ENCODE measurements at places on chromosomes 16 and 17. TPM values are rescaled to one million over a fixed set of nuclear protein-coding genes. Genes with fewer than 3 reads are reported as not detected.

ABAT gene
- 0.61 TPM for total RNA-seq

SKAP1 gene
- total RNA-seq = 0.18 TPM

HS3ST3A1 gene
- 0.13 TPM for total RNA-seq

GAST gene
- not detected for total RNA-seq

PRSS33 gene
- total RNA-seq = not detected

MMP2 gene
- total RNA-seq = 13.6 TPM

HASPIN gene
- 15.3 TPM for total RNA-seq

ACSM2A gene
- total RNA-seq = not detected

ATP2A3 gene
- total RNA-seq = 5.3 TPM

PRR35 gene
- total RNA-seq = 0.18 TPM

INCA1 gene
- total RNA-seq = 1.3 TPM

DUXB gene
- not detected for total RNA-seq

SLC22A31 gene
- total RNA-seq = 1.3 TPM

NMRAL1 gene
- 48.1 TPM for total RNA-seq

MPDU1 gene
- 120 TPM for total RNA-seq

KRT15 gene
- total RNA-seq = 2.8 TPM

DYNLRB2 gene
- total RNA-seq = 0.29 TPM

DNAAF1 gene
- 0.20 TPM for total RNA-seq

CACNG3 gene
- total RNA-seq = not detected

ITGAD gene
- not detected for total RNA-seq

SLC47A1 gene
- total RNA-seq = 23.1 TPM

TP53TG3B gene
- total RNA-seq = 0.26 TPM

CCL13 gene
- total RNA-seq = not detected

WWOX gene
- 11.9 TPM for total RNA-seq

PIPOX gene
- 0.15 TPM for total RNA-seq

SCGB1C2 gene
- not detected for total RNA-seq

CMTM1 gene
- total RNA-seq = 0.79 TPM

CTRB1 gene
- not detected for total RNA-seq

GPR139 gene
- not detected for total RNA-seq

TPSD1 gene
- total RNA-seq = not detected

RPL26 gene
- 3,939 TPM for total RNA-seq

FOXL1 gene
- total RNA-seq = 1.7 TPM

COL1A1 gene
- 11.3 TPM for total RNA-seq

TBC1D3I gene
- total RNA-seq = 0.27 TPM

ZNF771 gene
- 5.8 TPM for total RNA-seq
